ENCODE measurements at places on chromosomes 6 and 20.

DNA sequence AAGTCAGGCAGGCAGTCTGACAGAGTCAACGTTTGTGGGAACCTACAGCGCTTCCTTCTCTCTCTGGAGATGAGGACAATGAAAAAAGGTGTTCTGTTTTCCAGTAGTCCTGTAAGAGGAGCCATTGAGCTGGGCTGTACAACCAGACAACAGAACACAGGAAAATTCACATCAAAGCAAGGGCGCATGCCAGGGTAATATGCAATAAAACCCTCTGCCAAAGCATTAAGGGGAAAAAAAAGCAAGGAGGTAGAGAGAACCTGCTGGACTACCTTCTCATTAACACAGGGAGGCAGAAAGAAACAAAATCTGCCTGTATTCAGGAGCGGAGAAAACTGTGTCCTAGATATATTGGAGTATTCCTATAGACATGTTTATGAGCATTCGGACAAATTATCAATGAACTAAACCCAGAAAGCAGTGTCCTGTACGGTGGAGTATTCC, 1.3 kb downstream of the RNF24 start:
- DNase-seq, result no peak

DNA sequence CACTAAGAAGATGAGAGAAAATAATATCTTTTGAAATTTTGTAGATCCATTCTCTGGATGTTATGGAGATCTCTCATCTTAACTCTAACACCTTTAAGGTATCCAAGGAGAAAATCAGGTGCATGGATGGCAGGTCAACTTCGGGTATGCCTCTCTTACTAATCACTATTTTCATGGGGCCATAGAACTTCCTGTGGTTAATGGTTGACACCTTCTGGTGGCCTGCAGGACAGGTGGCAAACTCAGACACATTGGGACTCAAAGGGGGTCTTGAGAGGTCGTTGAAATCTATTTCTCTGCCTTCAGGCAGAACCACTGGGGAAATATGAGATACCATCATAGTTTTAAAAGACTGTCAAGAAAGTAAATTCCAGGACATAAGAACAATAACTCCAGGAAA, 76.5 kb downstream of the ADAT2 start:
- no peak for DNase-seq

- DNase-seq, result no peak
These were observed 36.9 kb upstream of the RNF144B start for GRCh38 chr6:18350271-18350670.

GRCh38 chr6:52523378-52524142, 53.3 kb downstream of the TRAM2 start:
- DNase-seq, result no peak

- no peak for DNase-seq
These were observed 95.3 kb downstream of the CDKAL1 start for GRCh38 chr6:20629509-20629908.

DNA sequence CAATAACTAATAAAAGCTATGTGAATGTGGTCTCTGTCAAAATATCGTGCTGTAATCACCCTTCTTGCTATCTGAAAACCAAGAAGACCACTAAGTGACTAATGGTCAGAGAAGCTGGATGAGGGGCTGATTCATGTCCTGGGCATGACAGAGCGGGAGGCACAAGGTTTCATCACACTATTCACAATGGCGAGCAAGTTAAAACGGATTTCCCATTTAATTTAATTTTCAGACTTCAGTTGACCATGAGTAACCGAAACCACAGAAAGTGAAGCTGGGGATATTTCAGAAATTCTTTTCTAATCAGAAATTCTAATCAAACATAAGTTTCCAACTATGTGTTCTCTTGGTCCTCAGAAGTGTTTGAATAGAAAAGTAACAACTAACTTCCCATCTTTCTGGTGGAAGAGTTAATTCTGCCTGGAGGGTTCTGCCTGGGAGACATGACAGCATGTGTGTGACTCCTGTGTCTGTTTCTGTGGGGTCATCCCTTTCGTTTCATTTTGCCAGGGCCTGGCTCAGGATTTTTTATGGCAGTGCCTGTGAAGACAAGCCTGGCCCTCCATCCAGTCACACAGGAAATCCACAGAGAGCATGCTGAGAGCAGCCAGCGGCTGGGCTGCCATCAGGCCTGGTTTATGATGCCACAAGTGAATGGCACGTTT, 98.9 kb downstream of the FAM120B start:
- DNase-seq, result no peak

DNA sequence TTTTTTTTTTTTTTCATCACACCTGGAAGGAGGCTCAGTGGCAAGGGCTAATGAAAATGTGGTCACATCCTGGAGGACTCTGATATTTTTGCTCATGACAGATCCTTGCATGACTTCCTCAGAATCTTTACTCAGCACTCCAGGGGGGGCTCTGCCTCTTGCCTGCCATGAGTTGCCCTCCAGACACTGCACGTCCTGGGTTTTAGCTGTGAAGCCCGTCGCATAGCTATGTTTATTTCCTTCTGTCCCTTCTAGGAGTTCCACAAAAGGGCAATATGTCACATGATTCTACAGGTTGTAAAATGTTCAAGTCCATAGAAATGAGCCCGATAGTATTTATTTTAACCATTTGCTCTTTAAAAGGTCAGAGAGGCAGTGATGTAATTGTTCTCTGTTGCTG, 18.2 kb downstream of the MAS1 start:
- no peak for DNase-seq

DNA sequence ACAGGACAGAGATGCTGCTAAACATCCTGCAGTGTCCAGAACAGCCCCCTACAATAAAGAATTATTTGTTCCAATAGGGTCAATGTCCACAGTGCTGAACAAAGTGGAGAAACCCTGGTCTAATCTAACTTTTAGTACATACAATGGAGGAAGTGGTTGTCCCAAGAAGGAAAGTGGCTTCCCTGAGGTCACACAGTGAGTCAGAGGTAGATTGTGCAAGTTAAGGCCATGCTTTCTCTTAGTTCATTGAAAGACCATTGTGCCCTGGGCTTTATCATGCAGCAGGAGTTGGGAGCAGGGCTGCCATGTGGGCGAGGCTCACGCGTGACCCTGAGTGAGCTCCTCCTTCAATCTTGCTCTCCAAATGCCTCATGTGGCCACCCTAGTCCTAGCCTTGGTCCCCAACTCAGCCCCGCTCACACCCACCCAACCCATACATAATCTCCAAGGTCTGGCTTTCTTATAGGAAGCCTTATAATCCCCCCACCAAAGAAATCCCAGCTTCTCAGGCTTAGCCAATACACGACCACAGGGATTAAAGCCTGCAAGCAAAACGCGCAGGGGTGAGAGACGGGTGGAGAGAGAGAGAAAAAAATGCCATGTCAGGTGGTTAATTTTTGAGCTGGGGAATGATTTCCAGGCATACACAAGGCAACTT, 19.9 kb downstream of the SLC13A3 start:
- DNase-seq, result no peak

GRCh38 chr20:31602431-31602778, 2.7 kb upstream of the ID1 start:
- no peak for DNase-seq

GRCh38 chr6:93639126-93639525, 219.8 kb upstream of the EPHA7 start:
- DNase-seq, result no peak

DNA sequence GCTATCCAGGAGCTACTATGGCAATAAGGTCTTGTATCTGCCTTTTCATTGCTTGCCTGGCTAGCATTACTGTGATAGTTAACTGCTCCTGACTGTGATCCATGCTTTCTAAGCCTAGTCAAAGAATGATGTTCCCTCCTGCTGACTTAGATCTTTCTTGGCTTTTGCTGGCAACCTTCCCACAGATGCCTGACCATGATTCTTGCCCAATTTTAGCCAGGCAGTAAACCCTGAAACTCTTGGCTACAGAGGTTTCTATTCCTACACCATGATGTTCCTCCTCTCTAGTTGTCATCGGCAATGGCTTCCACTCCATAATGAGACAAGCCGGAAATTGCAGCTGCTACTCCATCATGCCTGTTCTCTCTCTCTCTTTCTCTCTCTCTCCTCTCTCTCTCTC, 238.1 kb downstream of the HAO1 start:
- DNase-seq, result no peak

DNA sequence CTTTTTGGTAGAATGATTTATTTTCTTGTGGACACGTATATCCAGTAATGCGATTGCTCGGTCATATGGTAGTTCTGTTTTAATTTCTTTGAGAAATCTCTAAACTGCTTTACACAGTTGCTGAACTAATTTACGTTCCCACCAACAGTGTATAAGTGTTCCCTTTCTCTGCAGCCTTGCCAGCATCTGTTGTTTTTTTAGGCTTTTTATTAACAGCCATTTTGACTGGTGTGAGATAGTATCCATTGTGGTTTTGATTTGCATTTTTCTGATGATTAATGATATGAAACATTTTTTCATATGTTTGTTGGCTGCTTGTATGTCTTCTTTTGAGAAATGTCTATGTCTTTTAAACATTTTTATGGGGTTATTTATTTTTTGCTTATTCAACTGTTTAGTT, 196.7 kb downstream of the MOXD1 start:
- DNase-seq, result no peak

GRCh38 chr20:664151-664550, 11.2 kb upstream of the SRXN1 start:
- DNase-seq, result no peak

DNA sequence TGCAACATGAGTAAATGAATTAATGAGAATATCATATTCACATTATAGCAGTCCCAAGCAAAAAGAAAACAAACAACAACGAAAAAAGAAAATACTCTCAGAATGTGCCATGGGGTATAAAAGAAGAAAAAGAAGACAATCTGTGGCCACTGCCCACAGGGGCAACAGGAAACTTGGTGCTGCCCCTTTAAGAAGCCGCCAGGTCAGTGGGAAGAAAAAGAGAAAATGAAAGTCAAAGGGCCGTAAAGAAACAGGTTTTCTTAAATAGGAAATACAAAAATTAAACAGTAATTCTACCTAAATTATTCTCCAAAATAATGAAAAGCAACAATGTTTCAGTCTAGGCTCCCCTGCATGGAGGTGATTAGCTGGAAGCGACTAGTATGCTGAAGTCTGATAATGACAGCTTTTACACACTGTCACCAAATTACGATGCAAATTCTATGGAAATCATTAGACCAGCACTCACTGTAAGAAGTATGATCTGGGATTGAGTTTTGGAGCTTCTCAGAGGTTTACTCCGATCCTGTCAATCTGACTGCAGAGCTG, 23.6 kb downstream of the GMDS start:
- DNase-seq, result no peak

GRCh38 chr20:38805502-38805957, at the start of gene PPP1R16B:
Gene PPP1R16B (plus strand): TSS chr20:38805697. CDS start chr20:38835926, 30,229 bp downstream.
- peak; percentile 70 for DNase-seq

DNA sequence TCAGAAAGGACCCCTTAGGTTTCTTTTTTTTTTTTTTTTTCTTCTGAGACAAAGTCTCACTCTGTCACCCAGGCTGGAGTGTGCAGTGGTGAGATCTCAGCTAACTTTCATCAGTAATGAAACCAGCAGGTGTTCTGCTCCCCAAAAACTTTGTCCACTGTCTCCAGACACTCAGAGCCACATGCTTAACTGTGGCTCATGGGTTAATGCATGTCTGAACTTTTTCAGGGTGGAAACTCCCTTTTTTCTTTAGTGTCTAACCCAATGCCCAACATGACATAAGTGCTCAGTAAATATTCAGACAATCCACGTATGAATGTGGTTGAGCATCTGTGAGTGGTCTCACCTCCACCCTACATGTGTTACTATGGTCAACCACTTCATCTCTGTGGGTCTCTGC, 45.4 kb downstream of the MYB start:
- no peak for DNase-seq

DNA sequence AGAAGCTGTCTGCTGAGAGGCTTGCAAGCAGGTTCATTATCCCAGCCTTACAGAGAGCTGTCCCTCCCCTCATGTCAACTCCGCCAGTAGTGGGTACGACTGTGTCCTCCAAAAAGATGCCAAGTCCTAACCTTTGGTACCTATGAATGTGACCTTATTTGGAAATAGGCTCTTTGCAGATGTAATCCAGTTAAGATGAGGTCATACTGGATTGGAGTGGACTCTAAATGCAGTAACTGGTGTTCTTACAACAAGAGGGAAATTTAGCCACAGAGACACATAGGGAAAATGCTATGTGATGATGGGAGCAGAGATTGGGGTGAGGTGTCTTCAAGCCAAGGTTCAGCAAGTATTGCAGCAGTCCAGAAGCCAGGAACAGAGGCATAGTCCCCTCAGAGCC, 90.8 kb upstream of the FOXP4 start:
- no peak for DNase-seq

- DNase-seq, result no peak
These were observed 60.8 kb upstream of the SSTR4 start for GRCh38 chr20:22974354-22974753.

DNA sequence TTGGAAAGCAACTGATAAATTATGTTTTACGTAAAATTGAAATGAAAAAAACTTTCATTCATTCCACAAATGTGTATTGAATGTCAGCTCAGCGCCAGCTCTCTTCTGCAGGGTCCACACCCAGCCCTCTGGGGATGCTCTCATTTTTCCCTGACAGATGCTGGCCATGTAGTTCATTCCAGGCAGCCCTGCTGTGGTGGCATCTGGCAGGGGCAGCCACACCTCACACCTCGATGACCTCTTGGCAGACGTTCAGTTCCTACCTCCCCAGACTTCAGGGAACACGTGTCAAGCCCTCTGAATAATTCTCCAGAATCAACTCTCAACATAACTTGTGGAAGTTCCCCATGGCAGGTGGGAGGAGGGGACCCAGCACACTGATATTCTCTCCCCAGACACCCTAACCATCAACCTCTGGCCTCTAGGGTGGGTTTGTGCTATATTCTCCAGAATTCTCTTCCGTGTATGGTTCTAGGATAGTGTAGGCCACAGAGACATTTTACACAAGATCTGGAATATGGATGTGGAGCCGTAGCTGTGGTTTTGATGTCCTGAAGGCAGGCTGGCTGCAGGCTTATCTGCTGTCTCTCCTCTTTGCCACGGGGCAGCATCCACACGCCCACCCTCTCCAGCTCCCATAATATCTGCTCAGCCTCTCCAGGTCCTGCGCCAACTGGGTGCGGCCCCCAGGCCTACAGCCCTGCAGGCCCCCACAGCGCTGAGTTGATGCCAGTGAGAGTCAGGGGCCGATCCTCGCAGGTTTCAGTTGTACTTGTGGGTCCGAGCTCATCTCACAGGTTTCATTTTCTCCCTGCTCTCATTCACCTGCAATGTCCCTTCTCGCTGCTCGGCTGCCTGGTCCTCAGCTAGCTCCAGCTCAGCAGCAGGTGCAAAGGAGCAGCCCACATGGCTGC, 175.8 kb upstream of the ARID1B start:
- no peak for DNase-seq

- no peak for DNase-seq
These were observed 339.1 kb downstream of the UTRN start for GRCh38 chr6:144624246-144624645.

GRCh38 chr6:129494099-129494498, 215.9 kb downstream of the ARHGAP18 start:
- DNase-seq, result no peak

GRCh38 chr6:82893889-82894652, 171.6 kb downstream of the UBE3D start:
- DNase-seq, result no peak
